ENCODE measurements at places on chromosomes 6 and 20.

GRCh38 chr6:124132256-124132655 is 328.6 kb downstream of the NKAIN2 start:
- DNase-seq: no peak

DNA sequence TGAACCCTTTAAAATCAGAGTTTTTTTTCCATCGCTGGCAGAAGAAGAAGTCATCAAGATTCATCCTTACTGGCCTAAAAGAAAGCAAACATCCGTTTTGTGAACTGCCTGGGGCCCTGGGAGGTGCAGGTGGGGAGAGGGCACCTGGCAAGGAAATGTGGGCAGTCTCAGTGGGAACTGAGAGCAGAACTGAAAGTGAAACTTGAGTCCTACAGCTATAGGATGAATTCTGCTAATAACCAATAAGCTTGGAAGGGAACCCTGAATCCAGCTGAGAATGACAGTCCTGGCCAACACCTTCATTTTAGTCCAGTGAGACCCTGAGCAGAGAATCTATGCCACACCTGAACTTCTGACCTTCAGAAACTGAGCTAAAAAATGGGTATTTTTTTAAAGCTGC is 130.1 kb upstream of the ASCC3 start:
- peak; percentile 12 for DNase-seq

DNA sequence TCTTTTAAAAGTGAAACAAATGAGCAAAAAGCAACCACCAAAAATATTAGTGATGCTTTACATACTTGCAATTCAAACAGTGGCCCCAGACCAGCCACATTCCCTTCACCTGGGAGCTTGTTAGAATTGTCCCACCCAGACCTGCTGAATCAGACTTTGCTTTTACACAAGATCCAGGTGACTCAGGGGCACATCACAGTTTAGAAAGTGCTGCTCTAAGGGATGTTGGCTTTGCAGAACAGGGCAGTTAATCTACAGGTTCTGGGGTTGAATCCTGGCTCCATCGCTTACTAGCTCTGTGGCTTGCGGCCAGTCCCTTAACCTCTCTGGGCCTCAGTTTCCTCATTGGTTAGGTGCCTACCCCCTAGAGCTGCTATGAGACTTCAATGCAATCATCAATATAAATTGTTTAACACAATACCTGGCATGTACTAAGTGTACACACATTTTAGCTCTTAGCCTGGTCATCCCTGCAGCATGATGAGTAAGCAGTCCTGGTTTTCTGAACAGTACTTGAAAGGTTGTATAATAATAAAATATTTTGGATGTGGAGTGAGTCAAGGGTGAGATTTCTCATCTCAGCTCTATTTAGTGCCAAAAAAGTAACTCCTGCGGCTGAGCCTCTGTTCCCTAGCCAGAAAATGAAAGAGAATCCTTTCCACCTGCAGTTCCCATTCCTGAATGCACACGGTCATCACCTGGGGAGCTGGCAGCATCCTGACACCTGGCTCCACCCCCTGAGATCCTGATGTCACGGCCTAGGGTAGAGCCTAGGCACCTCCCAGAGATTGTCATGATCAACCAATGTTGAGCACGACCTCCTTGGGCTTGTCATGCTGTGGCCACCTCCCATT is 162.7 kb downstream of the ANKRD60 start:
- DNase-seq: no peak

- DNase-seq: peak; percentile 37
Observed at GRCh38 chr6:109515781-109516409, 32.9 kb upstream of the ZBTB24 start.

DNA sequence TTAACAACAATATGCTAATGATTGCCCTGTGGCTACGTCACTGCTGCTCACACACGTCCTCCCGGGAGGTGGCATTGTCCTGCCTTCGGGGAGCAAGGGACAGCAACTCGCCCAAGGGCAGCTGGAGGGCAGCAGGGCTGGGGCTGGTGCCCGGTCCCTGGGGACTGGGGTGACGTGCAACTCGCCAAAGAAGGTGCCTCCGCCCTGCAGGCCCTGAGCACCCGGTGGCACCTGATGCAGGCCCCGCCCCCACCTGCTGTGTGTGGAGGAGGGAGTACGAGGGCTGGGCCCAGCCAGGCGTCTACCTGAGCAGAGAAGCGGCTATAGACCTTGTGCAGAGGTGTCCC is 64.8 kb upstream of the SLCO4A1 start:
- no peak for DNase-seq

DNA sequence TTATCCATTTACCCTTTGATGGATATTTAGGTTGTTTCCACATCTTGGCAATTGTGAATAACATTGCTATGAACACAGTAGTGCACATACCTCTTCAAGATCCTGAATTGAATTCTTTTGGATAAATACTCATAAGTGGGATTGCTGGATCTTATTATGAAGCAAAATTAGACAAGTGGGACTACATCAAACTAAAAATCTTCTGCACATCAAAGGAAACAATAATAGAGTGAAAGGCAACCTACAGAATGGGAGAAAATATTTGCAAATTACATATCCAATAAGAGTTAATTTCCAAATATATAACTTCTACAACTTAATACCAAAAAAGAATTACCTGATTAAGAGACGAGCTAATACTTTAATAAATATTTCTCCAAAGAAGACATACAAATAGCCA is 38.4 kb upstream of the BCAS1 start:
- DNase-seq: no peak

DNA sequence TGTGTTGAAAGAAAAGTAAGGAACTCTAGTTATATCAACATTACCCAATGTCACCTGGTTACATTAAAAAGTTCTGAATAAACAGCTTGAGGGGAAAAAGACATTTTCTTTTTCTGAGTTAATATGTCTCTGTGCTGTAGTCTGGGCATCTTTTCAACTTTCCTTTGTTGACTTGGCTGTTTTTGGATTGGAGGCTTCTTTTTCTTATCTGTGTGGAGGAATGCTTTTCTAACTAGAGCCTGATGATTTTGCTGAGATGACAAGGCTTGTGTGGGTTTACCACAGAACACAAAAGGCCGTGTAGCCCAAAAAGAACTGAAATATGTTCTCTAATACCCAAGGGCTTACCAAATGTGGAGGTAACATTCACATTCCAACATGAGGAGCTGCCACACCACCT is 161.8 kb downstream of the KCNQ5 start:
- peak; percentile 74 for DNase-seq

GRCh38 chr20:1383623-1384404 is 9.0 kb downstream of the FKBP1A start:
- no peak for DNase-seq

GRCh38 chr20:16500197-16500596 is 73.1 kb downstream of the KIF16B start:
- DNase-seq: no peak

DNA sequence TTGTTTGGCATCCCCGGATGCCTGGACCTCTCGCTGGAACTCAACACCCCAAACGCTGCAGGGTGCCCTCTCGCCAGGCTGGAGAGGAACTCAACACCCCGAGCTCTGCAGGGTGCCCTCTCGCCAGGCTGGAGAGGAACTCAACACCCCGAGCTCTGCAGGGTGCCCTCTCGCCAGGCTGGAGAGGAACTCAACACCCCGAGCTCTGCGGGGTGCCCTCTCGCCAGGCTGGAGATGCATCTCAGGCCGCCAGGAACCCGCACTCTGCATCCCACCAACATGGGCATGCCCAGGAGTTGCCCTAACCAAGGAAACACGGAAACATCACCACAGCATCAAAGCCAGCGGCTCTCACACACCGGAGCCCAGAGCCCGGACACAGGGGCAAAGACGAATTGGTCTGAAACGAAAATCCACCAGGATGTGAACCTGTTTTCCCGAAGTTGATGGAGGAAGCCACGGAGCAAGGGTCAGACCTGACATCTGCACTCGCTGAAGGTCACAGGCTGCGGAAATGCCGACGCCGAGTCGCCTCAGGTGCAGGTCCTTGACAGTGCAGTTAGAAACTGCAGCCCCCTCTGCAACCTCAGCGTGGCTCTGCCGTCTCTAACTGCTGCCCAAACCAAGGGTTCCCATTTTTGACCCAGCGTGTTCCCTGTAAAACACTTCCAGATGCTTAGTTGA is 37.5 kb downstream of the DLL1 start:
- DNase-seq: no peak

- peak; percentile 81 for DNase-seq
Observed at GRCh38 chr6:108133594-108134179, 32.1 kb upstream of the NR2E1 start.

DNA sequence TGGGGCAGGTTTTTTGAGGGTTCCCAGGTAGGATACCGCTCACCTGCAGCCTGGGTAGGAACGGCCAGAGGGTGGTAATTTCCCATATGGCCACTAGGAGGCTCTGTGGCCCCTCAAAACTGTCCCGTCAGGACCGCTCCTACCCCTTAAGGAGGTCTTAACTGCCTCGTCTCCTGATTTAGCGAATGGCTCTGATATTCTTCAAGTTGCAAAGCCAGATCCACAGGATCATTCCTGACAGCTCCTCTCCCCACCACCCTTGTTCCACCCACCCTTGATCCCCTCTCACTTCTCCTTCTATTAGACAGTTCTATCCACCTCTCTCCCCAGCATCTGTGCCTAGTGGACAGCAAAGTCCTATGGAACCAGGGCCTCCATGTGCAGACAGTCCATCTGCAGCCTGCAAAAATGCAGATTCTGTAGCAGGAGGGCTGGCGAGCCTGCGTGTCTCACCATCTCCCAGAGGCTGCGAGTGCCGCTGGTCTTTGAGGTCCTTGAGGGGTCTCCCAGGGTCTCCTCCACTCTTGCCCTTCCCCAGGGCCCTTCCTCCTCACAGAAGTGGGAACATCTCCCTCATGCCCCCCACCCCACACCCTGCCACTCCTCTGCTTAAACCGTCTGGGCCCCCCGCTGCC is 34.3 kb upstream of the ZBP1 start:
- DNase-seq: peak; percentile 60

DNA sequence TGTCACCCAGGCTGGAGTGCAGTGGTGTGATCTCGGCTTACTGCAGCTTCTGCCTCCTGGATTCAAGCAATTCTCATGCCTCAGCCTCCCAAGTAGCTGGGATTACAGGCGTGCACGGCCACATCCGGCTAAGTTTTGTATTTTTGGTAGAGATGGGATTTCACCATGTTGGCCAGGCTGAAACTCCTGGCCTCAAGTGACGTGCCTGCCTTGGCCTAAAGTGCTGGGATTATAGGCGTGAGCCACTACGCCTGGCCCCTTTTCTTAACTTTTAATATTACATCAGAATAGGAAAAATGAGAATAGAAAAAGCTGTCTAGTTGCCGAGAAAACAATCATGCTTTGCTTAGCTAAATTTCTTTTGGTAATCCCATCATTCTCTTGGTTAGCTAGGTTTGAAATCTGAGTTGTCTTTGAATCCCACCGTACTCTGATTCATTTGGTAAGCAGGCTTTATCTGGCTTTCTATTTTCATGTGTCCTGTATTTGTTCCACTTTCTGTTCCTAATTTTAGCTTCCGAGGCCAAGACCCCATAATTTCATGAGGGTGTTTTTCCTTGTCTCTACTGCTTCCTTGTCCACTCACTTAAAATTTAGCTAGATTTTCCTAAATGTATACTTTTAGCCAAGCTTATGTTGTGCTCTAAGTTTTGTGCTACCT is 83.5 kb downstream of the NCOA3 start:
- no peak for DNase-seq

GRCh38 chr6:167648501-167649278 is 178.0 kb upstream of the AFDN start:
- no peak for DNase-seq

DNA sequence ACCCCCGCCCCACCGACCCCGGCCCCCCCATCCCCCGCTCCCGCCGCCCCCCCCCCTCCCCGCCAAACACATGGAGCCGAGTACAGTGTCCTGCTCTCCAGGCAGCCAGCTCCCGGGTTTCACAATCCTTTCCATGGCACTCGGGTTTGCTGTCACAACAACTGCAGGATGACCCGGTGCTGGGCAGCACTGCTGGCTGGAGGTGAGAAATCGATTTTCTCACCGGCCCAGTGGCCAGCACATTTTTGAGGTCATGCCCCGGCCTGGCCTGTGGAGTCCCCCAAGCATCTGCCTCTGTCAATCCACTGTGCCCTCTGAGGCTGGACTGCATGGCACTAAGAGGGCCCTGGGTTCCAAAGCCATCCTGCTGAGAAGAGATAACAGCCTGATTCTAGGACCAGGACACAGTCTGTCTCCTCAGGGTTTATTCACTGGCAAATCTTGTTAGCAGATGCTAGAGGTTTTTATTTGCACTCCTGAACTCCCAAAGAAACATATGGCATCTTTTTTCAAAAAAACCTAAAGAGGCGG is 129.5 kb downstream of the NFATC2 start:
- peak; percentile 45 for DNase-seq

- DNase-seq: no peak
Observed at GRCh38 chr20:23143986-23144690, 58.0 kb upstream of the CD93 start.

DNA sequence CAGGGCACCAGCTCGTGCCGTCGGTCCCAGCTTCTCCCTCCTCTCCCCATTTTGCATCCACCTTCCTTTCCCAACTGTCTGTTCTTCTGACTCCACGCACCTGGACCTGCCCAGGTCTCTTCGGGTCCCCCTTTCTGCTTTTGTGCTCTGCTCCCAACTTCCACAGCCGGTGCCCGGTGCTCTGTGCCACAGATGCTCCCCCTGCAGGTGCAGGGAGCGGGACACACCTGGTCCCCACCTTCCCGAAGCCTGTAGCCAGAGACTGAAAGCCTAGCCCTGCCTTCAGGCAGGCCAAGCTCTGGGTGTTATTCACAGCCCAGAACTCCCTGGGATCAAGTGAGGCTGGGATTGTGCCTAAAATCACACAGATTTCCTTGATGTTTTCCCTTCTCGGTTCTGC is 24.6 kb upstream of the BMP7 start:
- no peak for DNase-seq

- peak; percentile 2 for DNase-seq
Observed at GRCh38 chr6:71619836-71620235, 266.5 kb upstream of the RIMS1 start.

GRCh38 chr20:46176739-46177378 is 58.7 kb downstream of the CD40 start:
- DNase-seq: no peak

- peak; percentile 78 for DNase-seq
Observed at GRCh38 chr6:138691595-138692057, 81.9 kb upstream of the CCDC28A start.

DNA sequence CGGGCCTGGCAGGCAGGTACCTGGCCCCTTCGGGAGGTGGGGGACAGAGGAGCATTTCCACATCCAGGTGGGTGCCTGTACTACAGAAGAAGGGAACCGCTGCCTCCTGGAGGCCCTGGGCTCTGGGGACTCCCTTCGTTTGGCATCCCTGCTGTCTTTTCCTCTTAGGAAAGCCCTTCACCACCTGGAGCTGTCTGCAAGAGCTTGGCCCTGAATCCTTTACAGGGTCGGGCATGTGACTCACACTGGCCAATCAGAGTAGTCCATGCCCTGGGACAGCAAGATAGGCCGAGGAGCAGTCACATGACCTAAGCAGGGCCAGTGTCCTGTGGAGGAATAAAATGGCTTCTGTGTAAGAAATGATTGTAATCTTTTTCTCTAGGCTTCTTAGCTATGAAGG is 224.9 kb downstream of the ANKRD60 start:
- no peak for DNase-seq

Data from EH (cell line).